ENCODE measurements at places on chromosomes 3 and 15.
A peak's percentile ranks its signal among the peaks of the same experiment; 100 is the strongest.

- DNase-seq: no peak
Observed at GRCh38 chr3:120705884-120706582, 24.0 kb upstream of the HGD start.

- DNase-seq: peak; percentile 46
Observed at GRCh38 chr3:188151438-188151837, 2.5 kb upstream of the LPP start.

DNA sequence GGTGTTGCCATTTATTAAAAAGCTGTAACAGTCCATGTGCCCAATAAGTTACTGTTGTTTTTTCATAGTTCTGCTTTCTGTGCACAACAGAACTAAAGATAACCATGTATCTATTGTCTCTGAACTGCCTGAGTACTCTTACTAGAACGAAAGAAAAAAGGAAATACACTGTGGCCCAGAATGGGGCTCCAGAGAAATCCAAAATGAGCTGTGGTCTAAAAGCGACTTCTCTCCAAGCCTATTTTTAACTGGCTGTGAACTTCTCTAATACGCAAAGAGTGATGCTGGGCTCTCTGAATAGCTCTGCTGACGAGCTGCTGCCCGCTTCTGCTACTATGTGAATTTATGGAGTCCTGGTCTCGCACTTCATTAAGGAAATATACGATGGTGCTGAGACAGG, 56.2 kb upstream of the LPP start:
- DNase-seq: no peak

DNA sequence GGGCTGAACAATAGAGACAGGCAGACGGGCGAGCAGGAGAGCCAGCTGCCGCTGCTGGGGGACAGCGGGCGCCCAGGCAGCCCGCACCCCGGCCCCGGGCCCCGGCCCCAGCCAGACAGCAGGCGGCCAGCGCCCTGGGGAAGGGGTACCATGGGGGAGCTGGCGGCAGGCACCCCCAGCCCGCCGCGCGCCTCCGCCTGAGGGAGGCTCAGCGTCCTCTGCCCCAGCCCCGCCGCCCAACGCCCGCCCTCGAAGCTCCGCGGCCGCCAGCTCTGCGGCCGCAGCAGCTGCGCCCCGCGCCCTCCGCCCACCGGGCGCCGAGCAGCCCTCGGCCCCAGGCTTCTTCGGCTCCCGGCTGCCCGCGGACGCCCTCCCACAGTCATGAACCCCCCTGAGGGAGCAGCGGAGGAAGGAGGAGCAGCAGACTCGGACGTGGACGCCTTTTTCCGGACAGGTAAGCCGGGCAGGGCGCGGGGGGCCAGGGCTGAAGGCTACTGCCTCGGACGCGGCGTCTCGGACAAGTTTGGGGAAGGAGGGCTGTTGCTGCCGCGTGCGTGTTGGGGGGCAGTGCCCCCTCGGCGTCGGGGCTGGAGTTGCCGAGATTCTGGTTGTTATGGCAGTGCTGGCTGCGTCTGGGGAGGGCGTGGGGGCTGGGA, 41.6 kb upstream of the ROPN1 start:
- DNase-seq: peak; percentile 68

- DNase-seq: no peak
Observed at GRCh38 chr15:54659646-54660045, 537.1 kb downstream of the RSL24D1 start.

GRCh38 chr3:59262076-59262498, 212.3 kb upstream of the CFAP20DC start:
- DNase-seq: no peak

GRCh38 chr3:2485027-2485375, 386.3 kb downstream of the CNTN4 start:
- DNase-seq: no peak

GRCh38 chr3:1943395-1944118, 155.1 kb upstream of the CNTN4 start:
- DNase-seq: no peak

DNA sequence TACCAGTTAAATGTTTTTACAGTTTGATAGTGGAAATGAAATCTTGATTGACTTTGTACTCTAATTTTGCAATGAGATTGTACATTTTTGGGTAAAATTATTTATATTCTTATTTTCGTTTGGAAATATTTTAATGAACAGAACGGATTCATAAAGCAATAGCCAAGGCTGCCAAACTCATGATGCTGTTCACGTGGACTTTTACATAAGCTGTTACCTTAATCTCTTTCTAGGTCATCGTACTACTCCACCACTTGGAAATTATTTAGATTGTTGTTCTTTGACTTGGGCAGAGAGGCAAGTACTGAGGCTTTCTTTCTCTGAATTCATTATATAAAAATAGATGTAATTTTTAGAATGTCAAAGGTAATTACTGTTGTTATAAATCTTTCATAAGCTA, 16.2 kb downstream of the SYNPR start:
- DNase-seq: no peak

DNA sequence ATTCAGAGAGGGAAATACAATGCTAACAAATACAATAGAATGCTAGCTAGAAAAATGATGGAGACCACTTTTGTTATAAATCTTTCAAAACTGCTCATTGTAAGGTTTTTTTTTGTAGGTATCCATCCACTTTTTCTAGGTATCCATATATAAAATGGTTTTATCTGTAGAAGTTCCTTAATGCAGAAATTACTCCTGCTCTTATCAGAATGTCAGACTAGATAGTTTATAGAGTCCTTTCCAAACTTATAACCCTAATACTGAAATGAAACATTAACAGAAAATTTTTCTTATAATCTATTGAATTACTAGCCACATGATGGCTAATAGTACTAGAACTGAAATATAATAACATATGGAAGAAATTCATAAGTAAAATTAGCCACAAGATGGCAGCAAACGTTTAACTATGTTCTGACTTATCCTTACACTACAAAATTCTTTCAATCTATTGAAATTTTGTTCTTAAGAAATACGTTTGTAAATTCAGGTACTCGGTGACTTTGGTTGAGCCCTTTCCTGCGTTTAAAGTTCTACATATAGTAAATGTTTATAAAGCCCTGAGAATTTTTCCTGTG, 58.5 kb downstream of the ECT2 start:
- DNase-seq: peak; percentile 61

GRCh38 chr3:161252143-161252542, 31.0 kb downstream of the NMD3 start:
- no peak for DNase-seq

- DNase-seq: peak; percentile 94
Observed at GRCh38 chr3:10192953-10193691, 28.4 kb downstream of the IRAK2 start.

DNA sequence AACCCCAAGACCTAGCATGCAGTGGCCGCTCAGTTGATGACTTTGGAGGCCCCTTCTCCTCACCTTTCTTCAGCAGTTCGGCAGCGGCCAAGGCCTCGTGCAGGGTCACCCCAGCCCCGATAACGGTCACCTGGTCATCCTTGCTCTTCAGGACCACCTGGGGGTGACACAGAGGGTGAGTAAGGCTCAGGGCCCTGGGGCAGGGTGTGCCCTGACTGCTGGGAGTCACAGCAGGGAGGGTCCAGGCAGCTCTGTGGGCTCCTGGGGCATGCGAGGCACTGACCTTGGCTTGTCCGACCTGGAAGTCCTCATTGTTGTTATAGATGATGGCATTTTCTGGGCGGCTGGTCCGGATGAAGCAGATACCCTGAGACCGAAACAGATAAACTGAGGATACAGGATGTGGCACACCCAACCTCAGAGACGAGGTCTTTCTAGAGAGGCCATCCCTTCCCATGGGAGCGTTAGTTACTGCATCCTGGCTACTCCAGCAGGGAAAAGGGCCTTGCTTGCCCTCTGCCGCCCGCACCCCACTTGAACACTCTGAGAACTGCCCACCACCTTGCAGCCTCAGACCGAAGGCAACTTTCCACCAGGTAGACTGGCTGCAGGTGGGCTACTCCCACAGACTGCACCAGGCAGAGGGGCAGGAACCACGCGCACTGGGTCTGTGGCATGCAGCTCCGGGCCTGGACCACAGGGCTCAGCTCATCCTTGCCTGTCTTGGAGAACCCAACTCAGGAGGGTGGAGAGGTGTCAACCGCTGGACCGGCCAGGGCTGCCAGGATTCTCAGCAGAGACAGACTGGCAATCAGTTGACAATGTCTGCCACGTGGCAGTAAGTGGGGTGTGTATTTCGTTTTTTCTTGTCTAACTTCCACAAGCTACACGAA, 27.6 kb downstream of the TKT start:
- no peak for DNase-seq

DNA sequence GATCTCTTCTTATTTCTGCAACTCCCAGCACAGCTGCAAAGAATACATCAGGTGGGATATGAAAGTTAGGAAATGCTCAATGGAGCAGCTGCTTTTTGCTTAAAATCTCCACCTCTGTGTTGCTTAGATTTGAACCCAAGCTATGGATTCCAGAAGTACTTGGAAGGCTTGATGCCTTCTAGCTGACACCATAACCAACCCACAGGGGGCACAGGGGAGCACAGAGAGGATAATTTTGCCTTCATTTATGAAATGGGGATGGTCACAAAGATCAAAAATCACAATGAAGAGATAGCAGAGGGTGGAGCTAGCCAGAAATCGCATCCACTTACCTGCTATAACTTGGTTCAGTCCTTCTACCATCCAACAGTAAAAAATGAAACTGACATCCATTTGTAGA, 75.7 kb downstream of the DUT start:
- no peak for DNase-seq

DNA sequence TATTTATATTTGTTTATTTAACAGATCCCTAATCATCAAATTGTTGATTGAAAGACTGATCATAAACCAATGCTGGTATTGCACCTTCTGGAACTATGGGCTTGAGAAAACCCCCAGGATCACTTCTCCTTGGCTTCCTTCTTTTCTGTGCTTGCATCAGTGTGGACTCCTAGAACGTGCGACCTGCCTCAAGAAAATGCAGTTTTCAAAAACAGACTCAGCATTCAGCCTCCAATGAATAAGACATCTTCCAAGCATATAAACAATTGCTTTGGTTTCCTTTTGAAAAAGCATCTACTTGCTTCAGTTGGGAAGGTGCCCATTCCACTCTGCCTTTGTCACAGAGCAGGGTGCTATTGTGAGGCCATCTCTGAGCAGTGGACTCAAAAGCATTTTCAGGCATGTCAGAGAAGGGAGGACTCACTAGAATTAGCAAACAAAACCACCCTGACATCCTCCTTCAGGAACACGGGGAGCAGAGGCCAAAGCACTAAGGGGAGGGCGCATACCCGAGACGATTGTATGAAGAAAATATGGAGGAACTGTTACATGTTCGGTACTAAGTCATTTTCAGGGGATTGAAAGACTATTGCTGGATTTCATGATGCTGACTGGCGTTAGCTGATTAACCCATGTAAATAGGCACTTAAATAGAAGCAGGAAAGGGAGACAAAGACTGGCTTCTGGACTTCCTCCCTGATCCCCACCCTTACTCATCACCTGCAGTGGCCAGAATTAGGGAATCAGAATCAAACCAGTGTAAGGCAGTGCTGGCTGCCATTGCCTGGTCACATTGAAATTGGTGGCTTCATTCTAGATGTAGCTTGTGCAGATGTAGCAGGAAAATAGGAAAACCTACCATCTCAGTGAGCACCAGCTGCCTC, 14.7 kb downstream of the THBS1 start:
- peak; percentile 36 for DNase-seq

- DNase-seq: no peak
Observed at GRCh38 chr3:124969190-124969589, 34.6 kb upstream of the MUC13 start.

DNA sequence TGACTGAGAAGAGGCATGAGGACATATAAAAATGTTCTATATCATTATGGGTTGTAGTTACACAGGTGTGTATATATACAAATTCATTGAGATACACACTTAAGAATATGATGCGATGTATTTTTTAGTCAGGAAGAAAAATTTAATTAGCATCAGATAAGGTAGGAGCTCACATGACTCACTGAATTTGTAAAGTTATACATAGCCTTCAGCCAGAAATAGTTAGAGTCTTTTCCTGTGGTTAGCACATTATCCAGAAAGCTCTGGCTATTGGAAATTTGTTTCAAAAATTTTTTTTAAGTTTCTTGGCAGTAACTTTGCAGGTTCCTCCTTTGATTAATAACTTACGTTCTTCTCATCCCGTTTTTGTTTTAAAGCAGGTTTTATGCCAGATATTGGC, 88.6 kb downstream of the STT3B start:
- DNase-seq: peak; percentile 31

DNA sequence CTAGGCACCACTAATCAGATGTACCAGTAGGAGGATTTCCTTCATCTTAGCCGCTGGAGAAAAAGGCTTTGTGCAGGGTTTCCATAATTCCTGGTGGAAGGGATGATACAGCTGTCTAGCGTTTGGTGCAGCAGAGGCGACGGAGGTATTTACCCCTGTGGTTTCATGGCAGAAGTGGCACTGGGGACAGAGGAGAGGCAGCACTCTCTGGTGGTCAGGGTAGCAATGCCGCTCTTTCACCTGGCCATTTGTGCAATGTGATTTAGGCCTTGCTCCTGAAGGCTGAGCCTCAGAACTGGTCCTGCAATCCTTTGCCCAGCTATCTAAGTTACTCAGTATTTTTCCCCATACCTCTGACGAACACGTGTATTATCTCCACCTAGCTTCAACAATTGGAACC, 47.1 kb upstream of the BNIP2 start:
- DNase-seq: no peak

GRCh38 chr3:101122681-101123080, 129.5 kb upstream of the ABI3BP start:
- no peak for DNase-seq

DNA sequence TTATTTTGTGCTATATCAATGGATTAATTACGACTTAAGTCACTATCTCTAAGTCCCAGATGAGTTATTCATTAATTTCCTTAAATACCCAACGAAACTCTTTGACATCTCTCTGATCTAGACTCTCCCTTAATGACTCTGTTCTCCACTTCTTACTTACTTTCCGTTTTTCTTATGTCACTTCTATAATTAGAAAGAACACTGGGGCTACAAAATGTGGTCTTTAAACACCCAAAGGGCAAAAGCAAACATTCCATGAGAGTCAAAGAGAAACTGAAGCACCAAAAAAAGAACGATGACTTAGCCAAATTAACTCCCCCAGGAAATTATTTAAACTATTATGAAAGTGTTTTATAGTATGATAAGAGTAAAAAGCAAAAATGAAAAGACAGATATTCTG, 166.4 kb upstream of the UBE2E2 start:
- DNase-seq: no peak

GRCh38 chr3:124669470-124669869, 60.8 kb upstream of the UMPS start:
- peak; percentile 52 for DNase-seq

DNA sequence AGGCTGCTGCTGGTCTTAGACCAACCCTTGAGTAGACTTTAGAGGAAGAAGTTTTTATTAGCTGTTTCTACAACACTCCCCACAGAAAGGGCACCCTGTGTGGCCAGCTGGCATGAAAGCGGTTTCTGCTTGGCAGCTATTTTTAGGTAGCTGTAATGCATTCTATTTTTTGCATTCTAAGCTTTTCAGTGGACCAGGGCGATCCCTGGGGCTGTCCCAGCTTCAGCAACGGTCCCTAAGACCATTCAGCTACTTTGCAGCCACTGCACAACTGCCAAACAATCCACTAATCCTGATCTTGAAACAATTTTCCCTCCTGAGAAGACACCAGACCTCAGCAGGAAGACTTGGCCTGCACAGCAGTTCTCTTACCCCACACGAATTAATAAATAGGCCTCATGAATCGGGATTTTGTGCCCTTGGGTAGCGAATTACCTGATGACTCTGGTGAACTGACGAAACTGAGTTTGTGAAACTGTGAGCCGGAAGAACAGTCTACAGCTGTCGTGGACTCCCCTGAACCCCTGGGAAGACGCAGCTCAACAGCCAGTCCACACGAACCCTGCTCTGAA, 14.6 kb upstream of the TFRC start:
- peak; percentile 72 for DNase-seq

- no peak for DNase-seq
Observed at GRCh38 chr3:13708301-13708700, 159.4 kb downstream of the FBLN2 start.

All from astrocyte of the hippocampus (primary cell).